Natural killer cell (primary cell): ENCODE measurements at places on chromosomes 6 and 20. TPM values are rescaled to one million over a fixed set of nuclear protein-coding genes. Genes with fewer than 3 reads are reported as not detected.

Gene SLC22A16
- total RNA-seq, result not detected

Gene MYL9
- 2.7 TPM for total RNA-seq

Gene PTCHD4
- not detected for total RNA-seq

Gene CDSN
- total RNA-seq, result not detected

Gene TOX2
- 1.8 TPM for total RNA-seq

DNA sequence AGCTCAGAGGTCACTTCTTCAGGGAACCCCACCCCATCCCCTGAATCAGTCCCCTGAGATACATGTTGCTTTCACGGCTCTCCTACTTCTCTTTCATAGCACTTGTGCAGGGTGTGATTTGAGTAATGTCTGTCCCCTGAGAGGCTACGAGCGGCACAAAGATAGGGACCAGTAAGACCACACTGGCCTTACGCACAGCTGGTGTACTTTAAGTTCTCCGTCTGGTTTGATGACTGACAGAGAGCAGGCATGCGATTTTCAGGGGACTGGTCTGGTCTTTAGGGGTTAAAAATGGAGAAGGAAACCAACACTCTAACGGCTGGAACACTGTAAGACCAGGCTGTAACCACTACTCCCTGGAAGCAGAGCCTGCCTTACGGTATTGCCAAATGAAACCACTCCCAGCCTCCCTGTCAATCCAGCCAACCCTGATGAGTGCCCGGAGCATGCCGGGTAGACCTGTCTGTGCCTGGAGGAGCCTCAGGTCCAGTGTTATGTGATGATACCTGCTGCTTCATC is 47.1 kb downstream of the ELMO2 start:
- H3K4me3 ChIP-seq, result no peak overlapping the region
- DNase-seq, result no peak
- peaks cover 13% of the 10 kb centered on the region for H3K36me3 ChIP-seq
- no peaks in the 10 kb centered on the region for H3K27me3 ChIP-seq

- no peaks in the 10 kb centered on the region for H3K27me3 ChIP-seq
- no peak overlapping the region for H3K27ac ChIP-seq
- H3K4me1 ChIP-seq, result peaks cover 12% of the 10 kb centered on the region
- peaks cover 10% of the 10 kb centered on the region for H3K36me3 ChIP-seq
- H3K4me3 ChIP-seq, result no peak overlapping the region
Observed at GRCh38 chr6:14128012-14128411, 10.4 kb downstream of the CD83 start.

DNA sequence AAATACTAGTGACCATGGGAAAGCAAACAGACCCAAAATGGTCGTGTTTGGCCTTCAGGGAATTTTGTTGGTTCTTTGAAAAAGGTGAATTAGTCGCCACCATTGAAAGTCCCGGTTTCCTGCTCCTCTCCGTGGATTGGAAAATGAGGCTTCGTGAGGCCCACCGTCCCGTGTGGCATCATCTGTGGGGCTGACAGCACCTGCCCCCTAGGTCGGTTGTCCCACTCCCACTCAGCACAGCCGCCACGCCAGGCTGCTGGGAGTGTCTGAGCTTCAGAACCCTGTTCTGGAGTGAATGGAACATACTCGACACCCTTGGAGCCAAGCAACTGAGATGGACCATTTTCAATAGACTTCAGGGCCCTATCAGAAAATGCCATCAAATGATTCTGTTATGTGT is 33.0 kb upstream of the FOXC1 start:
- no peaks in the 10 kb centered on the region for H3K4me1 ChIP-seq
- H3K36me3 ChIP-seq, result no peaks in the 10 kb centered on the region
- no peaks in the 10 kb centered on the region for H3K27me3 ChIP-seq

DNA sequence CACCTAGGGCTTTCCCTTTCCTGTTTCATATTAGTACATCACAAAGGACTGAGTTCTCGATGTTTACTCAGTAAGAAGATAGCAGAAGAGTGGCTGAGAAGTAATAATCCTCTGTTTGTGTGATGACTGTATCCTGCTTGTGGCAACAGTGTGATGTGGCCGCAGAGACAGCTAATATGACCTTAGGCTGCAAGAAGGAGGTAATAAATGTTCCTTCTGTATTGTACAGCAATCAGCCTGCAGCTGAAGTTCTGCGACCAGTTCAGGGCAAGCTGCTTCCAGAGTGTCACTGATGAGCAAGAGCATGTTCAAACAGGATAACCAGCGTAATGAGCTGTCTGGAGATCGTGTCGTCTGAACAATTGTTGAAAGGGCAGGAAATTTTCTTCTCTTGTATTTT is 70.9 kb downstream of the OPN5 start:
- H3K4me1 ChIP-seq, result no peaks in the 10 kb centered on the region
- no peak overlapping the region for H3K27ac ChIP-seq
- DNase-seq, result no peak
- H3K36me3 ChIP-seq, result no peaks in the 10 kb centered on the region
- H3K27me3 ChIP-seq, result no peaks in the 10 kb centered on the region

DNA sequence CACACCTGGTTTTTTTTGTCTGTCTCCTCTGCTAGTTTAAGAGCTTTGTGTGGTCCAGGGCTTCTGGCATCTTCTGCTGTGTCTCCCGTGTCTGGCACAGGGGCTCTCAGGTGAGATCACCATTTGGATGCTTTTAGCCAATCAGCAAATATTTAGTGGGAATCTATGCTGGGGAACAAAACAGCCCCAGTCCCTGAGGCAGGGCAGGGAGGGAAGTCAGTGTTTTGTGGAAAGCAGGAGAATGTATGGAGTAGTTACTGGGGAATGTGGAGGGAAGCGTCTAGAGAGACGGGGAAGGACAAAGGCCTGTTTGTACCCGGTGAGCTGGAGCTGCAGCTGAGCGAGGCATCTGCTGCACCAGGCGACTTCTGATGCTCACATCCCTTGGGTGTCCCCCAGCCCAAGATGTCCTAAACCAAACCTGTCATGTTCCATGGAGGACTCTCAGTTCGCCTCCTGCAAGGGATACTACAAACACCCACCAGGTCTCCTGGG is 49.3 kb upstream of the NNAT start:
- no peak for DNase-seq
- no peaks in the 10 kb centered on the region for H3K27me3 ChIP-seq
- H3K27ac ChIP-seq, result no peak overlapping the region
- no peaks in the 10 kb centered on the region for H3K4me1 ChIP-seq
- H3K4me3 ChIP-seq, result no peak overlapping the region

DNA sequence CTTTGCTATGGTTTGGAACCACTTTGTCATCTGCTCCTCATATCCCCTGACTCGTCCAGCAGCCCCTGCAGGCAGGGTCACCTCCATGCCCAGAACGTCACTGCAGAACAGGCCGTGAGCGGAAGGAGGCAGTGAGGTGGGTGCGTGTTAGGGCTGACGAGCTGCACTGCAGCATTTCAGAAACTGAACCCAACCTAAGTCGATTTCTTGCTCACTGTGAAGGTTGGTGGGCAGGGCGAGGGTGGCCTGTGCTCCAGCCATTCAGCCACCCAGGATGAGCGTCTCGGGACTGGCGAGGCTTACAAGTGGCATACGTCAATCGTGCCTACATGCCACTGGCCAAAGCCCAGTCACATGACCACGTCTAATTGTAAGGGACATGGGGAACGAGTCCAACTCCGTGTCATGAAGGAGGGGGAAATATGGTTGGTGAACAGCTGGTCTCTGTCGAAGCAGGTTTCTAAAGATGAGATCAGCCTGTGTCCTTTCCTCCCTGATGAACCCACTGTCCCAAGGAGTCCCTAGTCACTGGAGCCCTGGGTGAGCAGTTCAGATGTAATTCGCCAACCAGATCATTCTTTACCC is 289.1 kb downstream of the TAF4 start:
- no peaks in the 10 kb centered on the region for H3K27me3 ChIP-seq
- no peaks in the 10 kb centered on the region for H3K4me1 ChIP-seq
- no peak for DNase-seq
- no peak overlapping the region for H3K27ac ChIP-seq
- H3K36me3 ChIP-seq, result no peaks in the 10 kb centered on the region
- no peak overlapping the region for H3K4me3 ChIP-seq

DNA sequence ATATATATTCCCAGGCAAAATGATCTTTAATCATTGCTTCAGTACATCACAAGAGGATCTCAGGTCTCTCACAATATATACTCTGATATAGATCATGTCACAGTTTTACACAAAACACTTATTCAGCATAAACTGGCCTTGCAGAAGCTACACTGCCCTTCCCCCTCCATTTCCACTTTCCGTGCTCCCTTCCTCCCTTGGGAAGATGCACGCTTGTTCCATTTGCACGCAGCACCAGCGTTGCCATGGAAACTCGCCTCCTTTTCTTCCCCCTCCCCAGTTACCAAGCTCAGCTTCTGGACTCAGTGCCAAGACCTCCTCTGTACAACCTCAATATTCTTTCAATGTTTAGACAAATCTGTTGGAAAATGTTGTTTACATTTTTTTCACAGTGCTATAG is 154.6 kb downstream of the RFPL4B start:
- no peak for DNase-seq
- H3K27me3 ChIP-seq, result no peaks in the 10 kb centered on the region
- H3K4me3 ChIP-seq, result no peak overlapping the region
- no peaks in the 10 kb centered on the region for H3K36me3 ChIP-seq
- no peaks in the 10 kb centered on the region for H3K4me1 ChIP-seq

- H3K4me1 ChIP-seq, result no peaks in the 10 kb centered on the region
- no peak overlapping the region for H3K27ac ChIP-seq
- no peaks in the 10 kb centered on the region for H3K36me3 ChIP-seq
- H3K27me3 ChIP-seq, result no peaks in the 10 kb centered on the region
- no peak overlapping the region for H3K4me3 ChIP-seq
Observed at GRCh38 chr6:143368426-143368825, 82.1 kb downstream of the ADAT2 start.

- no peaks in the 10 kb centered on the region for H3K27me3 ChIP-seq
- no peaks in the 10 kb centered on the region for H3K4me1 ChIP-seq
- DNase-seq, result no peak
- no peak overlapping the region for H3K27ac ChIP-seq
- no peak overlapping the region for H3K4me3 ChIP-seq
- H3K36me3 ChIP-seq, result no peaks in the 10 kb centered on the region
Observed at GRCh38 chr6:53139841-53140413, 8.7 kb downstream of the GCM1 start.

GRCh38 chr6:119476554-119476953 is 127.0 kb upstream of the MAN1A1 start:
- no peaks in the 10 kb centered on the region for H3K4me1 ChIP-seq
- no peak overlapping the region for H3K27ac ChIP-seq
- no peaks in the 10 kb centered on the region for H3K36me3 ChIP-seq
- no peaks in the 10 kb centered on the region for H3K27me3 ChIP-seq
- no peak for DNase-seq
